EH (cell line): ENCODE measurements at places on chromosomes 5 and 9.

GRCh38 chr9:89678396-89679015, 73.7 kb downstream of the GADD45G start:
- DNase-seq: no peak

DNA sequence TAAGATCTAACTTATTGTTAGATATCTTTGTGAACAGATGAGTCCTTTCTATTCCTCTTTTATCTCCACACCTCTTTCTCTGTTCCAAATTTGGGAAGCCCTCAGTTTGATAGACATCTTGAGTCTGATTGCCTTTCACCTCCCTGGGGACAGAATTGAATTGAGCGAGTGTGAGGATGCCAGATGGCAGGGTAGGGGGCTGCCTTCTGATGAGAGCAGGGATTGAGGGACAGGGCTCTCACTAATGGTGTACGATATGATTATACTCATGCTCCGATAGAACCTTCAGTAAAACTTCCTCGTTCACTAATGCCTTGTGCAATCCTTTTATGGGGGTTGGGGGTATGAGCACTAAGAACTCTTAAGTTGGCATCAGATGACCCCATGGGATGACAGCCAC, 172.1 kb upstream of the DAP start:
- DNase-seq: no peak

- no peak for DNase-seq
Observed at GRCh38 chr9:136012651-136013050, 51.5 kb upstream of the UBAC1 start.

DNA sequence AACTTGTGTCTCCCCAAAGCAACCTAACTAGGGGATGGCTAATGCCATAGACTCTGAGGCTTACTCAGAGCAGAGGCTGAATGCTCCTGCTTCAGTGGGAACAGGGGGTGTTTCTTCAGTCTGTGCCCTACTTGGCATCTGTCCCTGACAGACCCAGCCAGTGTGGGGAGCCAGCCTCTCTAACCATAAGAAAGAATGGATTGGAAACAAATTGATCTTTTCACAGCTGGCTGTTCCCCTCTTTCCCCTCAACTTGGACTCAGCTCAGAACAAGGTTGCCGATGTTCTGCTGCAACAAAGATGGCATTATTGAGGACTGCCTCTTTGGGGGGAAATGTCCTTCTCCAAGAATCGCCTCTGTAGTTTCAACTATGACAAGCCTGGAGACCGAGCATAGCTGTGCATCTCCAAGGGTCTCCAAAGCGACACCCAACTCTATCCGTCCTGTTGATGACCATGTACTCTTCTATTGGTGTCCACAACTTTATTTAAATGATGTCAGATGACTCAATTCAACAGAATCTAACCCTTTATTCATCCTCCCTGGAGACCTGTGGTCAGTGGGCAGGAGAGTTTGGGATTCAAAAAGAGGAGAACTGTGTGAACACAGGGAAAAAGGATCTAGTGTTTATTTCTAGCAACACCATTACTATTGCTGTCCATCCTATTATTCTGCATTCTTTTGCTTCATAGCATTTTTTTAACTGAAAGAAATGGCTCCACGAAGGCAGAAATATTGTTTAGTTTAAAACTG, 24.7 kb upstream of the TNC start:
- DNase-seq: peak; percentile 44

DNA sequence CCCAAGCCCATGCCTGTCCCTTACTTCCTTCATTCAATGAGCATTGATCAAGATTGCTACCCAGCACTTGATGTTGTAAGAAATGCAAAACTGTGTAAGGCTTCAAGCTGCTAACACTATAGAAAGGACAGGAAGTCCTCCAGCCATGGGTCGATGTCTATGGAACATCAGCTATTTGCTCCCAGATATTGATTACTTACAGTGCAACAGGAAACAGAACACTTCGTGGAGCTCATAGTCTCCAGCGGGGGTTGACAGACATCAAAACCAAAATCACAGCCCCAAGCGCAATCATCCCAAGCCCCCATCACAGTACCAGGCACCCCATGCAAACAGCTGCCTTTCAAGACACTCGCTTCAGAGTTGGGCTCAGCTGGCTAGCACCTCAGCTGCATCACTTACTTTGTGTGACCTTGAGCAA, 26.8 kb upstream of the DUSP1 start:
- DNase-seq: no peak

- DNase-seq: no peak
Observed at GRCh38 chr9:78712903-78713613, 416.1 kb downstream of the PSAT1 start.

DNA sequence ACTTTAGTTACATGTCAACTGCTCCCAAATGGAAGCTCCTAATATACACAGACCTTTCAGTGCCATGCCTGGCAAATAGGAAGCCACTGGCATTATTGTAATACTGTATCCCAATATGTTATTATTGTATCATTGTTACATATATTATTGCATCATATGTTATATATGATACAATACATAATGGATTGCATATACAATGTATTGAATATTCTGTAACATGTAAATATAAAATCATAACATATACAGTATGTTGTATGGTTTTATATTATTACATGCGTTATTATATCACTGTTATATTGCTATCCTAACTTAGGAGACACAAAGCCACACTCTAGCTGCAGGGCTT, 38.5 kb downstream of the RAPGEF1 start:
- DNase-seq: no peak

DNA sequence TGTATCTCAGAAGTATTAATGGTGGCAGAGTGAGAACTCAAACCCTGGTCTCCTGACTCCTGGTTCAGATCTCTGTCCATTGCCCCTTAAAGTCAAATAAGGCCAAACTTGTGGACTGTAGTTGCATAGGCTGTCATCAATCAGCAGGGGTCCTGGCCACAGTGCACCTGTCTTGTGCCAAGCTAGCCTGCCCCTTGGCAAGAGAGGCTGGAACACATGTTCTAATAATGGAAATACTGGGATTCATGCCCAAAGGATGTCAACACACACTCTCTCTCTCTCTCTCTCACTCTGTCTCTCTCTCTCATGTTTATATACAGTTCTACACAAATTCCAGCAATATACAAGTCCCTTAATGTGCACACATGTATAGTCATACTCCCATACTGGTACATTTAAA, 44.3 kb downstream of the GLRA1 start:
- no peak for DNase-seq
